ENCODE measurements at places on chromosomes 3 and 15. TPM values are rescaled to one million over a fixed set of nuclear protein-coding genes. Genes with fewer than 3 reads are reported as not detected.

Gene FOXP1
- 48.2 TPM for total RNA-seq

GRCh38 chr3:161291191-161291901, 70.2 kb downstream of the NMD3 start:
- no peak for DNase-seq

GRCh38 chr3:63687278-63688225, 35.1 kb downstream of the SNTN start:
- DNase-seq = no peak

GRCh38 chr3:29141918-29142275, 139.0 kb upstream of the RBMS3 start:
- DNase-seq = no peak

- DNase-seq = no peak
These were observed 316.8 kb downstream of the CHST2 start for GRCh38 chr3:143436231-143436930.

Gene RHOV
- 0.07 TPM for total RNA-seq

GRCh38 chr3:85567071-85567676, 608.4 kb downstream of the CADM2 start:
- no peak for DNase-seq

DNA sequence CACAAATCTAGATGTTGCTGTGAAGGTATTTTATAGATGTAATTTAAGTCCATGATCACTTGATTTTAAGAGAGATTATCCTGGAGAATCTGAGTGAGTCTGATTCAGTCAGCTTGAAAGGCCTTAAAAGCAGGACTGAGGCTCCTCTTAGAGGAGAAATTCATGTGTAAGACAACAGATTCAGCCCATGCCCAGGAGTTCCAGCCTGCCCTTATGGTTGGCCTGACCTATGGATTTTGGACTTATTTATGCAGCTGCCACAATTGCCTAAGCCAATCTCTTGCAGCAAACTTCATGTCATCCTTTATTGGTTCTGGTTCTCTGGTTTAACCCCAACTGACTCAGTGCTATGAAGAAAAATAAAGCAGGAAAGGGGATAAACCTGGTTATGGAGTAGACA, 296.5 kb upstream of the RASGRP1 start:
- DNase-seq = no peak

DNA sequence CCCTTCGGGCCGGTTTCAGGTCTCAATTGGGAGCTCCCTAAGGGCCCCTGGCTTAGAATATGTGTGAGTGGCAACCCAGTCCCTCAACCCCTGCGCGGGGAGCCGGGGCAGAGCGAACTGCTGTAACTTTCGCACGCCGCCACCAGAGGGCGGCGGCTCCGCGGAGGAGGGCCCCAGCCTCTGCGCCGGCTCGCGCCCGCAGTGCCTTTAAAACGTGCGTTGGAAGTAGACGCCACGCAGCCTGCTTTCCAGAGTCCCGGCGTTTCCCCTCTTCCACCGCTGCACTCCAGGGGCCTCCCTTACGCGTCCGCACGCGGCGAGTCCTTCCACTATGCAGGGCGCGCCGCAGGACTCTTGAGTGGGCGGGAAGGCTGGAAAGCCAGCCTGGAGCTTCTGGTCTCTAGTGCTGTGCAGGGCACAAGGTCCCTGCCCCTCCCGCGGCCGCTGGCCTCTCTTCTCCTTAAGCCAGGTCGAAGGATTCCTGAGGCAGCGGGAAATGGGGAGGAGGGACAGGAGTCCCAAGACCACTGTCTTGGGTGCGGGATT, 23.7 kb upstream of the RNU6-1 start:
- no peak for DNase-seq

Gene ATOSA
- 26.9 TPM for total RNA-seq

- no peak for DNase-seq
These were observed 552.3 kb downstream of the NAALADL2 start for GRCh38 chr3:175411405-175411804.

- peak; percentile 75 for DNase-seq
These were observed 79.1 kb upstream of the ABI3BP start for GRCh38 chr3:101072300-101072699.
